NCI-H524 (cell line): ENCODE measurements at places on chromosomes 7 and 10.

GRCh38 chr10:114303556-114303955, 64.5 kb downstream of the VWA2 start:
- no peak for DNase-seq

DNA sequence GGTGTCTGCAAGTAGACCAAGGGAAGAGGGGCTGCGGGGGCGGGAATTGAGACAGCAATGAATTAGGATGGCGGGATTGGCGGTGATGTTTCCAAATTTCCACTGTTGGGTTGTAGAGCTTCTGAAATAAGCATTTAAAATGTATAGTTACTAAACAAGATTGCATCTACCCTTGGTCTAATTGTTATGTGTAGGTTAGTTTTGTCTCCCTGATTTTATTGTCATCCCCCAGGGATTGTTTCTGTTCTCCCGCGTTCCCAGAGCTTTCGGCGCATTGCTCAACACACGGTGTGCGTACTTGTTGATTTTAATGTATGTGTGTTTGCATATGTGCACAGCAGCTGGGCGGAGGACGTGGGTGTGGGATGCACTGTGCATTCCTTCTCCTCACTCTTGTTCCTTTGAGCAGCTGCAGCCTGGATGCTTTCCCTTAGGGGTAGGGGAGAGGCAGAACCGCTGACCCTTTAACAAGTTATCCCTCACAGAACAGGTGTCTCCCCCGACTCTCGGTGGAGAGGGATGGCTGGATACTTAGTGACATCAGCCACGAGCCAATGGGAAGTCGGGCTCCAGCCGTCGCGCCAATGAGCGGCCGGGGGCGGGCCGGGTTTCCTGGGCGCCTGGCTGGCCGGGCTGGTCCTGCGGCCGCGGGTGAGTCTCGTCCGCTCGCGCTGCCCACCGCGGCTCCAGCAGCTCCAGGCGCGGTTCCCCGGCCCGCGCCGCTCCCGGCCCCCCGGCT, at the start of gene TSPAN33:
Gene TSPAN33, plus strand, starts transcription at position 613 of the 739 bp plus-strand sequence. CDS start 274 bp downstream, outside the sequence.
- peak; percentile 89 for DNase-seq

GRCh38 chr10:19789607-19790006, 26.6 kb upstream of the PLXDC2 start:
- no peak for DNase-seq

GRCh38 chr10:103763374-103764202, 91.8 kb downstream of the SH3PXD2A start:
- DNase-seq, result no peak

DNA sequence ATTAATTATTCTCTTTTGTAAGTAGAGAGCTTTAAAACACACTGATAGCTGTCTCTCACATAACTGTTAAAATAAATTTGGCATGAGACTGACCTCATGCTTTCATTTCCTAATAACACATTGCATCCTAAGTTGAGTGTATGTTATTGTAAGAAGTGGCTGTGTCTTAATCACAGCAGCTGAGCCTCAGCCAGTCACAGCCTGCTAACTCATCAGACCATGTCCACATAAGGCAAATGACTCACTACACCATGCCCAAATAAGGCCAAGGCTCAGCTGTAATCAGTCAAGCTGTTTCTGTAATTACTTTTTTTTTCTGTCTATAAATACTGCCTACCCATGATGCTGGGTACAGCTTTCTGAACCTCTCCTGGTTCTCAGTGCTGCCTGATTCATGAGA, 860.9 kb downstream of the XPNPEP1 start:
- DNase-seq, result no peak

GRCh38 chr7:144256112-144256511, 8.5 kb downstream of the OR2A7 start:
- DNase-seq, result no peak

DNA sequence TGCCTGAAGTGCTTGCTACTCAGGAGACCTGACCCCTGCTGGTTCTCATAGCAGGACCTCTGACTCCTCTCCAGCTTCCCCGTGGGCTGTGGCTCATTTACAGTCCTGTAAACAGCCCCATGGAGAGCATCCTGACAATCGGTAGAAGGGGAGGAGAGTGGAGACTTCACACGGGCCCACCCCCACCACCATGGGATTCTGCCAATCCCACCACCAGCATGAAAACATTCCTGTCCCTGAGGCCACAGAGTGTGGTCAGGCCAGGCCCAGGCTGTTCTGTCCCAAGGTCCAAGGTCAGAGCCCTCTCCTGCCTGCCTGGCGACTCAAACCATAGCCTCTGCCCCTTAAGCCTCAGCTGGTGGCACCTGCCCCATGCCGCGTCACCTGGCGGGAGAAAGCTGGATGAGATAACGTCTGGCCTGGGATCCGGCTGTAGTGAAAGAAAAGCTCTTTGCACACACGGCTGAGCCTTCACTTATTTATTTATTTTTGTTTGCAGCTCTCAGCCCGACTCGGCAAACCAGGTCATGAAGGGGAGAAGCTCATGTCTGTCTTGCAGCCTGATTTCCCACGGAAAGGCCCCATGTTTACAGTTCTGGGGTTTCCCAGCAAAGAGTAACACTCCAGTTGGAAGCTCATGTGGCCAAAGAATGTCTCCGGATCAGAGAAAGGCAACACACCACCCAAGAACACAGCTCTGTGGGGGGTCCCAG, 293.6 kb upstream of the ZMIZ1 start:
- DNase-seq, result no peak

- DNase-seq, result no peak
Measured at GRCh38 chr7:1290679-1291356, 58.1 kb downstream of the UNCX start.

DNA sequence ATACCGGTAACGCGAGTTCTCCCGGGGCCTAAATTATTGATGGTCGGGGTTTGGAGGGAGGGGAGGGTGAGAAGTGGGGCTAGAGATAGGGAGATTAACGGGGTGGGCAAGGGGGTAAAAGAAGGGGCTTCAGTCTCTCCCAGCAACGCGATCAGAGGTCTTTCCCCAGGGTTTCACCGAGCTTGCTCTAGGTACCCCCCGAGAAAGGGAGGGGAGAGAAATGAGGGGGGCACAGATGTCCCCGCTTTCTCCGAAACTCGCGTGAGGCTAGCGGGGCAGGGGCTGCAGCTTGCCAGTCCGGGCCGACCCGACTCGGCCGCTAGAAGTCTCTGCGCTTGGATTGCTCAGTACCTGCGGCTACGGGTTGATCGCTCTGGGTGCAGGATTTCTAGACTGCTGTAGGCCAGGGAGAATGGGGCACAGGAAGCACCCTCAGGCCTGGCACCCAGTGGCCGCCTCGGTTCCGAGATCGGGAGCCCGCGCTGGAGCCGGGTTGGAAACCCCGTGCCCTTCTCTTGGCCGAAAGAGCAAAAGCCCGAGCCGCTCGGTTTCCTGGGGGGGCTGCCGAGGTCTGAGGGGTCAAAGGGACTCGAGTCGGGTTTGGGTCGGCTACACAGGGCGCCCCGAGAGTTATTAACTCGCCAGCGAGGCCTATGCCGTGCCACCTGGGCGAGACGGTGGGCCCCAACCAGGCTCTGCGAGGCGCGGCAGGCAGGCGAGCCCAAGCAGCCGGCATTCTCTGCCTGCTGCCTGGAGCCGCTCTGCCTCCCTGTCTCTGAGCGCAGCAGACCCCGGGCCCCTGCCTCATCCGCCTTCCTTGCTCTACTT, 3.1 kb downstream of the PAX2 start:
- DNase-seq, result no peak

- DNase-seq, result peak; percentile 24
Measured at GRCh38 chr7:149773446-149774236, at the start of gene ZNF467. Gene ZNF467, minus strand, starts transcription at chr7:149773588. Its CDS starts 2,556 bp downstream, at chr7:149771032.

GRCh38 chr10:5198386-5198785, 1.7 kb downstream of the AKR1C4 start:
- no peak for DNase-seq

GRCh38 chr7:79281426-79281825, 172.0 kb downstream of the MAGI2 start:
- no peak for DNase-seq

DNA sequence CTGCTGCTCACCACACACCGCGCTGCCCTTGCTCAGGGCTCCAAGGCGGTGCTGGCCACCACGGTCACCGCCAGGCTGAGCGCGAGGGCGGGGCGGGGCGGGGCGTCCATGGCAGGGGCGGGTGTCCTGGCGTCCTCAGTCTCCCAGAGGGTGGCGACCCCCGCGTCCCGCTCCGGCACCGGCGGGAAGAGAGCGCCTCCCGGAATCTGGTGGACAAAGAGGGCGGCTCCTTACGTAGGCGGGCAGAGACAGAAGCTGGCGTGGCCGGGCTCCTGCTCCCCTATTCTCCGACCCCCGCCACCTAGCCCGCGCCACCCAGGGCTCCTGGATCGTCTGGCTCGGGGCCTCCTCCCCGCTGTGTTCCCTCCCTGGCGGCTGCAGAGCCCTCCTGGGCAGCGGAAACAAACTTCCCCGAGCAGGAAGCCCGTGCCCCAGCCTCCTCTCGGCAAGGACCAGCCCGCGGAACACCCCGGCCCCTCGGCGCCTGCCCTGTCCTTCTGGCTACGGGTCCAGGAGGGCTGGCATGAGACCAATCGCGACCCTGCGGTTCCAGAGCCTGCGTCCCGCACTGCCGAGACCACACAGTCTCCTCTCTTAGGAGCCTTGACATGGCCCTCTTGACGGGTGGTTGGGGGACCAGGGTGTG, 133.8 kb upstream of the ZNF92 start:
- DNase-seq, result peak; percentile 24

GRCh38 chr7:114931656-114932011, 9.7 kb downstream of the MDFIC start:
- no peak for DNase-seq

DNA sequence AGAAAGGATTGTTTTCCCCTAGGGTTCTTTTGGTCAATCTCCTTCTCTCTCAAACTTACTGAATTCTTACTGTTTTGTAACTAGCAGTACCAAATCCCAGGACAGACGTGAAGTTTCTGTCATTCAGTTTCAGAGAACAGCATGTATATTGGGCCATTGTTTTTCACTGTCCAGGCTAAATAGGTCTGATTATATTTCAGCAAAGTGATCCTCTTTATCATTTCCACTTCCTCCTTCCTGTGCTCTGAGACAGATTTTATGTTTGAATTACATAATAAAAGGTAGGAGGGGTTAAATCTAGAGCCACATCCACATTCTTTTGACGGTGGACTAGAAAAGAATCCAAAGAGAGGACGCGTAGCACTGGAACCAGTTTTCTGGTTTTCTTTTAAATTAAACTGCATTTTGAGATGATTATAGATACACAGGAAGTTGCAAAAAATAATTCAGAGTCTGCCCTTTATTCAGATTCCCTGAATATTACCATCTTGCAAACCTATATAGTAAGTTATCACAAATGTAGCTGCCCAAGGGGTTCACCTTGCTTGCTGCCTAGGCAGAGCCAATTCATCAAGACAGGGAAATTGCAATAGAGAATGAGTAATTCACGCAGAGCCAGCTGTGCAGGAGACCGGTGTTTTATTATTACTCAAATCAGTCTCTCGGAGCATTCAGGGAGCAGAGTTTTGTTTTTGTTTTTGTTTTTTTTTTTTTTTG, 40.1 kb downstream of the AKR1E2 start:
- DNase-seq, result no peak

GRCh38 chr10:14326581-14326980, 4.1 kb downstream of the FRMD4A start:
- no peak for DNase-seq

GRCh38 chr10:105973902-105974301, 1190.6 kb downstream of the SORCS1 start:
- DNase-seq, result no peak

GRCh38 chr10:103199488-103199887, 6.4 kb upstream of the NT5C2 start:
- no peak for DNase-seq

DNA sequence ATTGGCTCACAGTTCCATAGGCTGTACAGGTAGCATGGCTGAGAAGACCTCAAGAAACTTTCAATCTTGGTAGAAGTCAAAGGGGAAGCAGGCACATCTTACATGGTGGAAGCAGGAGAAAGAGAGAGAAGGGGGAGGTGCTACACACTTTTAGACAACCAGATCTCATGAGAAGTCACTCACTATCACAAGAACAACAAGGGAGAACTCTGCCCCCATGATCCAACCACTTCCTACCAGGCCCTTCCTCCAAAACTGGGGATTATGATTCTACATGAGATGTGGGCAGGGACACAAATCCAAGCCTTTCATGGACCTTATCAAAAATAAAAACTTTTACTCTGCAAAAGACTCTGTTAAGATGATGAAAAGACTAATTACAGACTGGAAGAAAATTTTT, 183.2 kb upstream of the TRIM24 start:
- DNase-seq, result no peak

GRCh38 chr7:46969303-46970130, 612.4 kb downstream of the TNS3 start:
- no peak for DNase-seq

GRCh38 chr10:21687266-21688008, 153.4 kb downstream of the MLLT10 start:
- no peak for DNase-seq

DNA sequence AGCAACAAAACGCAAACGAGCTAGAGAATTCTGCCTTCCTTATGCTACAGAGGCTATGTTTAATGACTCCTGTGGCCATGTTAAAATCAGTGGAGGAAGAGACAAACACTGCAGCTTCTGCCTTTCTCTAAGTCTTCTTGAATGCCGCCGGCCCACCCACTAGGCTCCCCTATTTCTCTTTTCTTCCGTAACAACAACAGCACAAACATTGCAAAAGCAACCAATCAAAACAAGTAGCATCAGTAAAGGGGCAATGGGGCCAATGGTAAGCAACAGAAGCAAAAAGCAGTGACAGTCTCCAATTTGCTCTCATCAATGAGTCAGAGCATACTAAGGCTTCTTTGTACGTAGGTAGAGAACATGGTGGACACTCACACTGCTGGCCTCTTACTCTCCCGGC, 26.8 kb downstream of the DNAJC1 start:
- DNase-seq, result no peak
